ENCODE measurements at places on chromosomes 7 and 10.

DNA sequence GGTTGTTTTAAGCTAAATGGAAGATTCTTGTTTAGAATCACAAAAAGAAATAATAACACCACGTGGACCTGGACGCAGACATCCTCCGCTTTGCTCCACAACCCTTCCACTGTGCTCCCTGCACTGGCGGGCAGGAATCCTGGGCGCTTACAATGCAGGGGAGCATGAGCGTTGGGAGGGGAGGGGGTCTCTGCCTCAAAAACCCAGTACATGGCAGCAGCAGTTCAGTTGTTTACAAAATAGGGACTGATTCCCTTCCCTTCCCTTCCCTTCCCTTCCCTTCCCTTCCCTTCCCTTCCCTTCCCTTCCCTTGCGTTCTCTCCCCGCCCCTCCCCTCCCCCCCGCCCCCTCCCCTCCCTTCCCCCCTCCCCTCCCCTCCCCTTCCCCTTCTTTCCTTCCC is 169.6 kb upstream of the ITGB1 start:
- no peak for DNase-seq

DNA sequence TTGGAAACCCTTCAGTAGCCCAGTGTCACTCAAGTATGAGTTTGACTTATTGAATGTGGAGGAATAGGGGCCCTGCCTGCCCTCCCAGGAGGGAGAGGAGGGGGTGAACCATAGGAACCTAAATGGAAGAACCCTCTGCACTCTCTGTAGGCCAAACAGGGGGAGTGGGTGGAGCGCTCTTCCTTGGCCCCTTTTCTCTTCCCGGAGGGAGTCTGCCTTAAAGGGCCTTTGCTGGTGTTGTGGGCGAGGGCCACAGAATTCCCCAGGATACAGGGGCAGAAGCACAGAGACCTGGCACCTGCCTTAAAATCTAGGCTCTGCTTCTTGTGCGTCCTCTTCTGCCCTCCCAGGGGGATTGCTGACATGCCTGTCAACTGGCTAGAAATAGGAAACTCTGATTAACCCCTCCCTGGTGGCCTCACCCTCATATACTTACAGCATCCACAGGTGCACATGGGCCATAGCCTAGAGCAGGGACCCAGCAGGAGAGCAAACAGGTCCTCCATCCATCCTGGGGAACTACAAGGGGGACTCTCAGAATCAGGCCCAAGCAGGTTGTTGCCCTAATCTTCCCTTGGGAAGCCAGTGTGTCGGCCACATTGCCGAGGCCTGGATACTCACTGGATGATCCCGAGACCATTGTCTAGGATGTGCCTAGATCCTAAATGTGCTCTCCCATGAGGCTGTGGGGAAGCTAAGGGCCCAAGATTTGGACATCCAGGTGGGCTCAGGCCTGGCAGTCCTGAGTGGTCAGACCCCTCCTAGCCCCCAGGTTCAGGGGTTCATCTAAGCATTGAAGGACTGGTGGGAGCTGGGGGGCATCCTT is 3.4 kb downstream of the TRIM8 start:
- DNase-seq, result no peak

DNA sequence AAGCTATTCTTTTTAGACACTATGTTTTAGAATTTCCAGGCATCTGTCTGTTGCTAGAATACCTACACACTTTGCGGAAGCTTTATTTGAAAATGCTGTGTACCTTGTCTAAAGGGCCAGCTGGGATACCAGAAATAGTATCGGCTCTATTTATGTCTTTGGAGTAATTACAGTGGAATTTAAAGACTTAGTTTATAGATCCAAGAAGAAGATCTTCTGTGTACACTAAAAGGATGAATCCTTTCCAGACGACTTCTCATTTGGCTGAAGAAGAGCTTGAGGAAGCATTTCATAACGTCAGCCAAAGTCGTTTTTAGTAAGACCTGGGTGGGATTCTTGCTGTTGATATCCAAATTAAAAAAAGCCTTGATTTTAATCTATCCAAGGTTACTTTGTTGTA is 365.9 kb downstream of the INHBA start:
- no peak for DNase-seq

GRCh38 chr7:6234384-6234783 is 38.0 kb downstream of the CYTH3 start:
- DNase-seq, result no peak

- DNase-seq, result no peak
These were observed 396 bp downstream of the PSMG3 start for GRCh38 chr7:1569440-1569832.

- DNase-seq, result no peak
These were observed 349.8 kb downstream of the TCERG1L start for GRCh38 chr10:130961506-130962239.

DNA sequence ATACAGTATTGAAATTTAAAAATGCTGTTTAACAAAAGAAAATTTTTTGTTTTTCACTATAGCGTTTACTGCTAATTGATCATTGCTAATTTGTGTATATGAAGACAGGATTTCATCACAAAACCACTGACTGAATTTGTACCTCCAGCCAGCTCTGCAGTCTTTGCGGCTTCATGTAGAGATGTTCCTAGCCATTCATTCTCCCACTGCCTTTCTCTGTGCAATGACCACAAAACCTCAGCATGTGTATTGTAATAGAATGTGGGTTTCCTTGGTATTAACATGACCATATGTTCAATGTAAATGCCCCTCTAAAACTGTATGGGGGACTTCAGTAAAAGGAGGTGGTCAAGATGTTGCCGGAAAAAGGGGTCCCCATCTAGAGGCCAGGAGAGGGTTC is 81.1 kb upstream of the STEAP1B start:
- no peak for DNase-seq

- DNase-seq, result no peak
These were observed 39.3 kb downstream of the WASL start for GRCh38 chr7:123709525-123709924.

- no peak for DNase-seq
These were observed 24.5 kb upstream of the YWHAG start for GRCh38 chr7:76383089-76383944.

DNA sequence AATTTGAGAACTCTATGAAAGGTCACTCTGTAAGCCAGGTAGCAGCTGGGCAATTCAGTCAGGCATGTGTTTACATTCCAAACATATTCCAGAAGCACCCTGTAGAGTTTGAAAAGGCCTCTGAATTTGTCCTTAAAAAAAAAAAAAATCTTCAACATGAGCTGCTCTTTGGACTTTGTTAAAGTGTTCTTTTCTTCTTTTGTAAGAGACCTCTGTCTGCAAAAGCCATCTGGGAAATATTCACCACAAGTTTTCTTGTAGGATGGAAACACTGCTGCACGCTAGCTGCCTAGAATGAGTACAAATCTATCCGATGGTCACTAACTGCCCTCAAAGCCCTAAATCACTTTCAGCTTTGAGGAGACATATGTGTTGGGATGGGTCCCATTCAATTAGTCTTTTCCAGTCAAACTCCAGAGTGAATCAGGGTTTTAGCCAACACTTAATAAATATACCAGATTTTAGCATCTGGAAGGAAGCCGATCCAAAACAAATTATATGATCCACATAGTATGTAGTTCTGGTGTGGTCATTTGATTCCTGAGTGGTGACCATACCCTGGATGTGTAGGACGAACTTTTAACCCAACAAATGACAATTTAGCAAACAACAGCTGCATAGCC is 85.9 kb downstream of the CD36 start:
- no peak for DNase-seq

DNA sequence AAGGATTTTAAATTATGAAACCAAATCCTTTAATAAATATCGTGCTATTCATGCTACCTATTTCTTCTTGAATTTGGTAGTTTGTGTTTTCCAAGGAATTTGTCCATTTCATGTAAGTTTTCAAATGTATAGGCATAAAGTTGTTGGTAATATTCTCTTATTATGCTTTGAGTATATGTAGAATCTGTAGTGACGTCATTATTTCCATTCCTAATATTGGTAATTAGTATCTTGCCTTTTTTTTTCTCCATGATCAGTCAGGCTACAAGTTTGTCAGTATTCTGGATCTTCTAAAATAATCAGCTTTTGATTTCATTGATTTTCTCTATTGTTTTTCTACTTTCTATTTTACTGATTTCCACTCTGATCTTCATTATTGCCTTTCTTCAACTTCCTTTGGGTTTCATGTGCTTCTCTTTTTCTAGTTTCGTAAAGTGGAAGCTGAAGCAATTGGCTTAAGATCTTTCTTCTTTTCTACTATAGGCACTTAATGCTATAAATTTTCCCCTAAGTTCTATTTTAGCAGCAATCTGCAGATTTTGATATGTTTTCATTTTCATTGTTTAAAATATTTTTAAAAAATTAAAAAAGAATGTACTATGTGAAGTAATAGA is 156.5 kb upstream of the HDAC9 start:
- no peak for DNase-seq

- DNase-seq, result no peak
These were observed 296.8 kb upstream of the CACNA2D1 start for GRCh38 chr7:82740246-82740848.

GRCh38 chr7:32916006-32916405 is 24.4 kb upstream of the KBTBD2 start:
- DNase-seq, result no peak

GRCh38 chr10:133349577-133350011 is 2.4 kb downstream of the PRAP1 start:
- no peak for DNase-seq

DNA sequence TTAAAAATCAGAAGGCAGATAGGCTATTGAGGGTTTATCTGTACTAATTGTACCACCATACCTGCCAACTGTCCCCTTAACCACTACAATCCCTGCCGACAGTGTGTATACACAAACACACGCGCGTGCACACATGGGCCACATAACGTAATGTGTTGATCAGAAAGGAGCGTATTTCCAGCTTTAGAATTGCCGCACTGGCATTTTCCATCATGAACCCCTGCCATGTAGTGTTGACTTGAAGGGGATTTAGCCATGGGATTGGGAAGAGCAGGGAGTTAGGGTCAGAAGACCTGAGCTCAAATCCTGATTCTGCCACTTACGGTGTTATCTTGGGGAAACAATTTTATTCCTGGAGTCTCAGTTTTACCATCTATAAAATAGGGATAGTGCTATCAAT is 158.9 kb downstream of the TCF7L2 start:
- DNase-seq, result no peak

GRCh38 chr10:83925133-83925532 is 214.2 kb upstream of the GHITM start:
- no peak for DNase-seq

GRCh38 chr7:36441344-36442022 is 51.8 kb downstream of the ANLN start:
- DNase-seq, result no peak

DNA sequence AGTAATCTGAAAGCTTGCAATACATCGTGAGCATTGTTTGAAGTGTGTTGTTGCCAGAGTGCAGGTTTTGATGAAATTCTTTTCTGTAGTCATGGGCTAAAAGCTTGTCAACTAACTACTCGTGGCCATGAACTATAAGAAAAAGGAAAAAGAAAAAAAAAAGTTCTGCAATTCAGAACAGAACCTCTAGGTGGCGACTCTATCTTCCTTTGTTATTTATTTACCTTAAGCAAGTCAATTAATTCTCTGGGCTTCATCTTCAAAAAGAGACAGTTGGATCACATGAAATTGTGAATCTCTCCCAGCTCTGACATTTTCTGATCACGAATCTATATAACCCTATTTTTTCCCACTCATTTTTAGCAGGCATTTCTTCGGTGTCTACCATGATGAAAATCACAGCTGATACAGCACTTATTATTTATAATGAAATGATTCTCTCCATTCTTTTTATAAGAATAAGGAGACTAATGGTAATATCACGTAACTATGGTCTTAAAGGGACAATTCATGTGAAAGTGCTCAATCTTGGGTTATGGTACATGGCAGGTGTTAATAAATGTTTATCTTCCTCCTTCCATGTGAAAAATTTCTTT is 18.8 kb downstream of the TMEM196 start:
- DNase-seq, result no peak

DNA sequence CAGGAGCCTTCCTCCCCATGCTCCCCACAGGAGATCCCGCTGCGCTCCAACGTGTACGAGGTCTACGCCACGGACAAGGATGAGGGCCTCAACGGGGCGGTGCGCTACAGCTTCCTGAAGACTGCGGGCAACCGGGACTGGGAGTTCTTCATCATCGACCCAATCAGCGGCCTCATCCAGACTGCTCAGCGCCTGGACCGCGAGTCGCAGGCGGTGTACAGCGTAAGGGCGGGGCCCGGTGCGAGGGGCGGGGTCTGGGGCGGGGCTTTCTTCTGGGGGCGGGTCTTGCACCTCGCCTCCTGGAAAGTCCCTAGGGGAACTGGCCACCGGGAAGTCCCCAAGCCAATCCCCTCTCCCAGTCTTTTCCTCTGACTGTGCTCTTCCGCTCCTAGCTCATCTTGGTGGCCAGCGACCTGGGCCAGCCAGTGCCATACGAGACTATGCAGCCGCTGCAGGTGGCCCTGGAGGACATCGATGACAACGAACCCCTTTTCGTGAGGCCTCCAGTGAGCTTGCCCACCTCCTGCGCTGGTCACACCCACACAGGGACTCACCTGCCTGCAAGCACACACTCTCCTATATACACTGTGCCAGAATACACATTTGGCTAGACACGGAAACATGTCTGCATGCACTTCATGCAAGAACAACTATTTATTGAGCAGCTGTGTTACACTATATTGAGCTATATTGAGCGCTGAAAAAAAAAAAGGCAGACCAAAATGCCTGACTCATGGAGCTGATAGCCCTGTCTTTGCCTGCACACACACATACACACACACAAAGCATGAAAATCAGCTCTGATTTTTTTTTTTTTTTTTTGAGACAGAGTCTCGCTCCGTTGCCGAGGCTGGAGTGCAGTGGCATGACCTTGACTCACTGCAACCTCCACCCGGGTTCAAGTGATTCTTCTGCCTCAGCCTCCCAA is 32.7 kb upstream of the VSIR start:
- no peak for DNase-seq

DNA sequence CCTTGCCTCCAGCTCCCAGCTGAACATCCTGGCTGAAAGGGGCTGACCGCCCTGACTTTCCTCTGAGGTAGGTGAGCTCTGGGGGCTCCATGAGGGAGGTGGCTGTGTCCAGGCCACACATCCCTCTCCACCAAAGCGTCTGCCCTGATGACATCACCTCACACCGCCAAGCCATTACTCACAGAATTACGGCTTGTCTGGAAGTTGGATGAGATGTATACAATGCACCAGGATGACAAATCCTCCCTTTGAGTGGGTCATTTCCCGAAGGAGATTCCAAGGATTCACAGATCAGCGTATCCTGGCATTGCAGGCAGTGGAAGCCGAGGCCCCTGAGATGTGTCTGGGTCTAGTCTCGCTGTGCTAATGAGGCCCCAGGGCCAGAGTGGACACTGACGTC is 15.1 kb upstream of the RET start:
- DNase-seq, result no peak

- no peak for DNase-seq
These were observed 4.5 kb upstream of the DGKI start for GRCh38 chr7:137850972-137851945.

- DNase-seq, result no peak
These were observed 10.6 kb downstream of the SGMS1 start for GRCh38 chr10:50613150-50613549.

- no peak for DNase-seq
These were observed 20.8 kb downstream of the DLG5 start for GRCh38 chr10:77905781-77906180.

All from AG04449 (cell line).